ENCODE measurements at places on chromosomes 7 and 10. TPM values are rescaled to one million over a fixed set of nuclear protein-coding genes. Genes with fewer than 3 reads are reported as not detected.

ADCYAP1R1 gene
- polyA plus RNA-seq, result 188 TPM

MSMB gene
- polyA plus RNA-seq, result not detected

KCNIP2 gene
- polyA plus RNA-seq, result 51.9 TPM

FAM241B gene
- 45.0 TPM for polyA plus RNA-seq

CYP3A5 gene
- polyA plus RNA-seq, result 2.6 TPM

KCNK18 gene
- polyA plus RNA-seq, result not detected

TEX47 gene
- polyA plus RNA-seq, result not detected
